CD4-positive, alpha-beta T cell treated with Interleukin-6 at 100 ng/mL for 8 hours (primary cell): ENCODE measurements at places on chromosomes 5 and 9.
A peak's percentile ranks its signal among the peaks of the same experiment; 100 is the strongest.

DNA sequence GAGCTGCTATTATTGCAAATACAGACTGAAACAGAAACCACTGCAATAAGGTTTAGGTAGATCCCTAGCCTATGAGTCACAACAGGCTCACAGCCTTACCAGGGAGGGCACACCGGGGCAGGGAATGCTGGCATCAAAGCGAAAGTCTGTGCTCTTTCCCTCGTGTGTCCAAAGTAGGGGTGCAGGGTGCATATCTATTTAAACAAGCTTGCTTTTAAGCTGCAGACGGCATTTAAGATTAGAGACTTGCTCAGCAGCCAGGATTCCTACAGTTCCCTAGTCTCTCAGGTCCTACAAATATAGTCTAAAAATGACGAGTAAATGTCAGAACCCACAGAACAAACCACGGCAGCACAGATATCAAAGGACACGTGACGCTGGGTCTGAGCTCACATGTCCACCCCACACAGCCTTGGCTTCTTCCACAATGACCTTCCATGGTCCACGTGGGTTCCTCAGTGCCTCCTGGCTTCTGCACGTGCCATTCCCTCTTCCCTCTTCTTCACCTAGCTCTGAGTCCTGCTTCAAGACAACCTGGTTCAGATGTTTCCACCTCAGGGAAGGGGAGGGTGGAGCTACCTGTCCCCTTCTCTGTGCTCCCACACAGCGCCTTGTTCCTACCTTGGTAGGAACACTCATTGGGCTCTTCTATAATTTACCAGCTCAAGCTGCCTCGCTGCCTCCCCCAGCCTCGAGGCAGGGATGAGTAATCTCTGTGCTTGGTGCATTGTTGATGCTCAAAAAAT lies 193.2 kb downstream of the MAPKAP1 start:
- DNase-seq: no peak

DNA sequence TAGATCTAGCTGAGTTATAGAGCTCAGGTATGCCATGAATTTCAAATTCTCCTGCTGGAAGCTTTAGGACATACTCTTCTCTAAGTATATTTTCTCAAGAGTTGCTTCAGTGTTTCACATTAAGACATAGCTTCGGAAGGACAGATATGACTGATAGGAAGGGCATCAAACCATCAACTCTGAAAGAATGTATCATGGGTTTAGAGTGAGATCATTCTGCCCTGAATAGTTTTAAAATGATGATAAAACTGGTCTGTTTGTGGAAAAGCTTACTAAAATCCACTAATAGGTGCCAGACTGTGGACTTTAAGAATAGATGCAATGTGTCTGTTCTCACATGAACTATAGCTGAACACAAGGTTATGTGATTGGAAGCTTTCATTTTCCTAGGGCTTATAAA lies 8.4 kb downstream of the SPEF2 start:
- no peak for DNase-seq

GRCh38 chr5:57176350-57176857 lies 2.5 kb downstream of the GPBP1 start:
- no peak for DNase-seq

GRCh38 chr5:157148734-157149615 lies 6.3 kb upstream of the MED7 start:
- peak; percentile 87 for DNase-seq

DNA sequence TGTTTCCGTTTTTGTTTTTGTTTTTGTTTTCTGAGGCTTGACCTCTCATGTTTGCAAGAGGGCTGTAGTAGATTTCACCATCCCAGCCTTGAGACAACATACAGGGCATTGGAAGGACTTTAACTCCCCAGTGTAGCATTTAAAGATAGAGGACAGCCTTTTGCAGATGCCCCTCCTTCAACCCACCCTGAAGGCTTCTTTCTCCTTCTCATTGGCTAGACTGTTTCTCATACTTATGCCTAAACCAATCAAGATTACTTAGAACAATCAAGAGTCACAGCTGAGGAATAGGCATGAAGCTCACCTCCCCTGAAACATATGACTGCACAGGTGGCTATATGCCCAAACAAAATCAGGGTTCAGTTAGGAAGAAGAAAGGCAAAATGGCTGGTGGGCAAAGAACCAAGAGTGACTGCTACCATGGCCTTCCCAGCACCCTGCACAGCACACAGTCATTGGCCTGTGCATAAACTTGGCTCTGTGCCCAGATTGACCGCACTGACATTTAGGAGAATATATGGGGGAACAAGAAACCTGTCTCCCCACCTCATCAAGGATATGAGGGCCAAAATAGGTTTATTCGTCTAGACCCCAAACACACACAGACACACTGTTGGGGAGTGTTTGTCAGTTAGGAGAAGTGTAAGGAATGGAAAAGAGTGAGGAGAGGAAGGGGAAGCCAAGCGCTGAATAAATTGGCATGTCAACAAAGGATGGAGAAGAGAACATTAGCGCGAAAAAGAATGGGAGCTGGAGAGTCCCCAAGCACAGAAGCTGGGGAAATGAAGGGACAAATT lies 137.3 kb upstream of the RANBP3L start:
- no peak for DNase-seq

DNA sequence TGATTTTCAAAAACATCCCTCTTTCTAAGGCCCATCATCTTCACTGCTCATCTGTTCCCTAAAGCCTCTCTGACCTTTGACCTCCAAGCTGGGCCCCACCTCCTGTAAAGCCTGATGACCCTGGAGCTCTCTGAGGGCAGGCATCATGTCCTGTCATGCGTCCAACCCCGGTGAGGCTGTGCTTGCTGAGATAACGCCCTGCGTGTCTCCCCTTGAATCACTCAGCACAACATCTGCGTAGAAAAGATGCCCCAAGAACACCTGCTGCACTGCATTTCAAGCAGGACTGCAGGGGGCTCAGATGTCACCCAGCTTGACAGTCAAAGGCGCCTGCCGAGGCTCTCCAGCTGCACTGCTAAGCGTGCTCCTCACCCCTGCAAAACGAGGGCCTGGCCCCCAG lies 78.0 kb downstream of the OTULIN start:
- DNase-seq: no peak

GRCh38 chr5:172064358-172064757 lies 57.9 kb upstream of the FBXW11 start:
- no peak for DNase-seq

GRCh38 chr5:34415559-34416198 lies 240.4 kb upstream of the RAI14 start:
- DNase-seq: no peak

GRCh38 chr5:52725808-52726207 lies 61.9 kb upstream of the ITGA1 start:
- no peak for DNase-seq

GRCh38 chr9:138051586-138052321 lies 174.2 kb downstream of the CACNA1B start:
- DNase-seq: no peak

DNA sequence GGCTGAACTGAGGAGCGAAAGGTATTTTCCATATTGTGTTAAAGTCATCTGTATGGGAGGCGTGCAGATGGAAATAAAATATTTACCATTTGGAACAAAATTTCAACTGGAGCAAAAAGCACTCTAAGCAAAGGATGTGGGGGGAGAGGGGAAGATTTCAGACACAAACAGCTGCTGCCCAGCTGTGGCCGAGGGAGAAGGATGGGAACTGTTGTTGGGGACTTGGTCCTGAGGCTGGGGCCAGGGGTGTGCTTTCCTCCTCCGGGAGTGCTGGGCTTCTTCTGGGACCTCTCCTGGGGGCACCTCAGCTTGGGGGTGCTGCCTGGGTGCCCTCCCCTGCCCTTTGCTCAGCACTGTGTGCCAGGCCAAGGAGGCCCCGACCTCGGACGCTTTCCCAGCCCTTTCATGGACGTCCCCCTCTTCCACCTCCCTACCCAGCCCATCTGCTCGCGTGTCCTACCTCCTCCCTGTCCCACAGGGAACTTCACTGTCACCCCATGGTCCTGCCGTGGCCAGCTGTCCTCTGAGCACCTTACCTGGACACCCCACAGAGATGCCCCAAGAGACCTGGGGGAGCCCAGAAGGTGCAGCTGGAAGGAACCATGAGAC lies 101.9 kb upstream of the COL5A1 start:
- no peak for DNase-seq

DNA sequence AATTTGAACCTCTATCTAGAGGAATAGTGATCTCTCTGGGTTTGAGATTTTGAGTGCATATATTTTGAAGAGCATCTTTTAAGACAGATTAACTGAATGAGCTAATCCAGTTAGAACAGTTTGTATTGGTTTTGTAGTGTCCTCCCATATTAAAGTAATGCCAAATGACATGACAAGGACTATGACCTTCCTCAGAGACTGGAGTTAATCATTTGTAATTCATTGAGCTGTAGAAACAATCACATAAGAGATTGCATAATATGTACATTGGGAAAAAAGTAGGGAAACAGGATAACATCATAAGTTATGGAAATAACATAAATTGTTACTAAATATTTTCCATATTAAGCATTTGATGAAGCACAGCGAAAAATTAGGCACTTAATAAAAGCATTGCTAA lies 45.8 kb upstream of the PRDM9 start:
- no peak for DNase-seq

DNA sequence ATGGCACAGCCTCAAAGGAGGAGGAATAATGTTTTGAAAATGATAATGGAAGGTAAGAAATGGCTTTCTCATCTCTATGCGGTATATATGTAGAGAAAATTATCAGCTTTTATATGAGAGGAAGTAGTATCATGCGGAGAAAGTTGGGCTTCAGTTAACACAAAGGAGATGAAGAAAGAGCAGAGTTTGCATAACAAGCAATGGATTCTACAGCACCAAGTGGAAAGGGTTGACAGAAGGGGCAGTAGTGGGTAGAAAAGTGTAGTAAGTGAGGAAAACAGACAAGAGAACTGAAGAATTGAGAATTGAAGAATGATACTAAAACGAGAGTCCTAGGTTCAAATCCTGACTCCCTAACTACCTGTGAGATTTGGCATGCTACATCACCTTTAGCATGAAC lies 51.0 kb downstream of the GNG10 start:
- DNase-seq: no peak

DNA sequence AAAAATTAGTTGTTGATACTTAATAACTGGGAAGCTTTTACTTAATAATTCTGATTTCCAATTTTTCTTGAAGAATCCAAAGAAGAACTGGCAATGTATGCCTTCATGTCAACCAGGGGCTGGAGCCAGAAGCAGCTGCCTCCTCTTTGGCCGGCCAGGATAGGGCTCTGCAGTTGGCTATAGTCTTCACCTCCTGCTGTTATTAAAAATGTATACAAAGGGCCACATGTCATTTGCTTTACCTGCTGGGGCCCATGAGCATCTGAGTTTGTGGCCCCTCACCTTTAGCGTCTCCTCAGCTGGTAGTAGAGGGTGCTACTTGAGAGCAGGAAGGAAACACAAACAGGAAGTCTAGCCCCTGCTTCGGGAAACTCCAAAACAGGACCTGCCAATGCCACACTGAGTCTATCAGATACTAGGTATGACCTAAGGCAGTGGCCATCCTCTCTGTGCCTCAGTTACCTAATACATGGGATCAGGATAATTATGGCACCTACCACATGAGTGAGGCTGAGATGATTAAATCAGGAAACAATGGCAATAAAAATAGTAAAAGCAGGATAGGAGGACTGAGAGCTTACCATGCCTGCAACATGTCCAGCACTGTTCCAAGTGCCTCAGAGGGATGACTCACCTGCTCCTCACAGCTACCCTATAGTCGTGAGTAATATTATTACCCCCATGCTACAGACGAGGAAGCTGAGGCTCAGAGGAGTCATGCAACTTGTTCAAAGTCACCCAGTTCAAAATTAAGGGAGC lies 21.3 kb downstream of the CCDC69 start:
- peak; percentile 49 for DNase-seq
